NCI-H2081 (cell line): ENCODE measurements at places on chromosomes 3 and 15.

- no peak for DNase-seq
Measured at GRCh38 chr3:124650798-124651197, 79.5 kb upstream of the UMPS start.

DNA sequence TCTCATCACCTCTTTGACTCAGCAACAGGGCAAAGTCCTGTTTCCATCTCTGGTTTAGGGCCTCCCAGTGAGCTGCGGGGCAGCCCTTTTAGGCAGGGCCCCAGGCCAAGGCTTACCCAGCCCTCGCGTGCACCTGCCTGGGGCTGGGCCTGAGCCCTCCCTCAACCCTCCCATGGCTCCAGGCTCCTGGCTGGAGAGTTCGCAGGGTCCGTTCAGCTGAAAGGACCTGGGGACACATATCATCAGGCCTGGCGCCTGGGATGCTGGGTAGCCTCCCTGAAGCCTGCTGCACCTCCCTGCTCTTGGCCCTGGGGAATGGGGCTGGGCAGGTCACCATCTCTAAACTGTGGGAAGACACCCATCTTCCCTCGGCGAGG lies 29.7 kb downstream of the HDAC11 start:
- no peak for DNase-seq

GRCh38 chr3:77081240-77081661 lies 41.4 kb downstream of the ROBO2 start:
- peak; percentile 20 for DNase-seq

- DNase-seq, result no peak
Measured at GRCh38 chr3:44077267-44077666, 164.4 kb upstream of the TOPAZ1 start.

DNA sequence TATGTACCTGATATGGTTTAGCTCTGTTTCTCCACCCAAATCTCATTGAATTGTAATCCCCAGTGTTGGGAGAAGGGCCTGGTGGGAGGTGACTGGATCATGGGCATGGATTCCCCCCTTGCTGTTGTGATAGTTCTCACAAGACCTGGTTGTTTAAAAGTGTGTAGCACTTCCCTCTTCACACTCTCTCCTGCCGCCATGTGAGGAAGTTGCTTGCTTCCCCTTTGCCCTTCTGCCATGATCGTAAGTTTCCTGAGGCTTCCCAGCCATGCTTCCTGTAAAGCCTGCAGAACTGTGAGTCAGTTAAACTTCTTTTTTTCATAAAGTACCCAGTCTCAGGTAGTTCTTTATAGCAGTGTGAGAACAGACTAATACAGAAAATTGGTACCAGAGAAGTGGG lies 93.1 kb downstream of the C3orf70 start:
- no peak for DNase-seq

GRCh38 chr3:171129827-171130226 lies 103.3 kb upstream of the SLC2A2 start:
- DNase-seq, result no peak

DNA sequence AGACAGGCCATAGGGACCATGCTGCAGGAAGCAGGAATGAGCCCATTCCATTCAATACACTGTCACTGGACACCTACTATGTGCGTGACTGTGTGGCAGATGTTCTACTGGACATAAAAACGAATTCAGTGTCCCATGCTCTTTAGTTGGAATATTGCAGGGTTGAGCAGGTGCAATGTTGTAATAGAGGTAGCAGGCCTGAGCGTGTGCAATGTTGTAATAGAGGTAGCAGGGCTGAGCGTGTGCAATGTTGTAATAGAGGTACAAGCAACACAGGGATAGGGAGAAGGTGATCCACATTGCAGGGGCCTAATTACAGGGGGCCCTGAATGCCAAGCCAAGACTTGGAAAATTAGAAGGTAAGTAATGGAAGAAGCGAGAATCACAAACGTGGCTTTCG lies 261.4 kb upstream of the HES1 start:
- DNase-seq, result no peak

DNA sequence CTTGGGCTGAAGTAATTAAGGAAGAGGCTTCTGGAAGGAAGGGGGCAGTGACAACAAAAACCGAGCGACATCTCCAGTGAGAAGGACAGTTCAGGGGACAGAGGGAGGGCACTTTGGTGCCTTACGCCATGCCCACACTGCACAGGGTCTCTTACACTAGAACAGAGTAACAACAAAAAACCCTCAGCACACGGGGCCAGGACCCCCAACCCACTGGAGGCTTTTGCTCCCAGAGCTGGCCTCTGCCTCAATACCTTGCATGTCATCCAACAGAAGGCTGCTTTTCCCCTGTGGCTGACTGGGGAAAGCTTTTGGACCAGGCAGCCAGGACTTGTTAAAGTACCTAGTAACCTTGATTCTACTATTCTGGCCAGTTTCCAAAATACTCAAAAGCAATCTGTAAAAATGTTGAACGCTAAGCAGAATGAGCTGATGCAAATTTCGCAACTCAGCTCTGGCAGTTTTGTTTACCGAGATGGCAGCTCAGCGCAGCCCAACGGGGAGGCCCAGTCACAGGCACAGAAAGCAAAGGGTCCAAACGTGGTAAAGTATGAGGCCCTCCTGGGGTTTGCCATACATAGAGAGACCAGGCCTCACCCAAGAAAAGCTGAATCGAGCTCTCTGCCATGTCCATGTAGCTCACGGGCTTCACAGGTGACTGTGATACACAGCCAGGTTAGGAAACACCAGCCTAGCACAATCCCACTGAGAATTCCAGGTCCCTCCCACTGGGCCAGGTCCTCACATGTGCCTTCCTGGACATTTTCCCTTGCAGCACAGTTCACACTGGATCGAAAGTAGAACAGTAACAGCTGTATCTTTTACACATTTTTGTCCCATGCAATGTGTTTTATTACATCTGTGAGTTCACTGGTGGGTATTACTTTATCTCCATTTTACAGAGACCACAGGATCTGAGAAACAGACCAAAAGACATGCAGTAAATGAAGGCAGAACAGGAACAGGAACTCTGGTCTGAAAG lies 6.0 kb downstream of the CHCHD4 start:
- DNase-seq, result no peak

DNA sequence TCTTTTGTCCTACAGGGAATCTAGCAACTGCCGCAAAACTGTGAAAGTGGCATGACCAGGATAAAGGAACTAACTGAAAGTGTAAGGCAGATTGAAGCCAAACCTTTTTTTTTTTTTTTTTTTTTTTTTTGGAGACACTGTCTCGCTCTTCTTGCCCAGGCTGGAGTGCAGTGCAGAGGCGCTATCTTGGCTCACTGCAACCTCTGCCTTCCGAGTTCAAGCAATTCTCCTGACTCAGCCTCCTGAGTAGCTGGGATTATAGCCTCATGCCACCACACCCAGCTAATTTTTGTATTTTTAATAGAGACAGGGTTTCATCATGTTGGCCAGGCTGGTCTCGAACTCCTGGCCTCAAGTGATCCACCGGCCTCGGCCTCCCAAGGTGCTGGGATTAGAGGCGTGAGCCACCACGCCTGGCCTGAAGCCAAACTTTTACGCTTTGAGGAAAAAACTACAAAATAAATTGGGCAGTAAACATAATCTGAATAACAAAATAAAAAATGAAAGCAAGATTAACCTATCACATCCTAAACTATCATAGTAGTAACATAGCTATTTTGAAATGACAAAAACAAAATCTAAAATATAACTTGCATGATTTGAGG lies 9.7 kb downstream of the SLTM start:
- DNase-seq, result no peak

DNA sequence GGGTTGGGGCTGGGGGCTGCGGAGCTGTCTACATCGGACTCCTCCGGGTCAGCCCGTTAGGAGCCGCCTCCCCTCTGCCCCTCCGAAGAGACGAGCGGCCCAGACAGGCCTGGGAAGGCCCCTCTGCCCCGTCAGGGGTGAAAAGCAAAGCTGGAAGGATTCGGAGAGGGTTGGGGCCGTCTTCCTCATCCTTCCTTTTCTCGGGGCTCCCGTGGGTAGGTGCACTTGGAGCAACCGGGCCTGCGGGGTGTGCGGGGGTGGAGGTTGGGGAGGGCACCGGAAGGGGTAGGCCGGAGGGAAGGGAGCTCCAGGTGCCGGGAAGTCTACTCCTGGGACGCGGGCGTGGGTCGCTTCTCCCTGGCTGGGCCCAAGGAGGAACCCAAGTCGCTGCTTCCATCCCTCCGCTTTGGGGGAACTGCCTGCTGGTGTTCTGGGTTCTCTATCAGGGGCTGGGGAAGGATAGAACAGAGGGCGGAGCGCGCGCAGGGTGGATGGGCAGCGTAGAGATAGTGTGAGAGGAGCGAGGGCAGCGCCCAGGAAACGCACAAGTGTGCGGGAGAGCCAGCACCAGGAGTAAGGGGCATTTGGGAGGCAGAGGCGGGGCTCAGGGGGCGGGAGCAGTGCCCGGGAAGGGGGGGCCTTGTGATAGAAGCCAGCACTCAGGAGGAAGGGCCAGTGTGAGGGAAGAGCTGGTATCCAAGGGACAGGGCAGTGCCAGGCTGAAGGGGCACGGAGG lies 590 bp downstream of the POLR2H start:
- peak; percentile 80 for DNase-seq

DNA sequence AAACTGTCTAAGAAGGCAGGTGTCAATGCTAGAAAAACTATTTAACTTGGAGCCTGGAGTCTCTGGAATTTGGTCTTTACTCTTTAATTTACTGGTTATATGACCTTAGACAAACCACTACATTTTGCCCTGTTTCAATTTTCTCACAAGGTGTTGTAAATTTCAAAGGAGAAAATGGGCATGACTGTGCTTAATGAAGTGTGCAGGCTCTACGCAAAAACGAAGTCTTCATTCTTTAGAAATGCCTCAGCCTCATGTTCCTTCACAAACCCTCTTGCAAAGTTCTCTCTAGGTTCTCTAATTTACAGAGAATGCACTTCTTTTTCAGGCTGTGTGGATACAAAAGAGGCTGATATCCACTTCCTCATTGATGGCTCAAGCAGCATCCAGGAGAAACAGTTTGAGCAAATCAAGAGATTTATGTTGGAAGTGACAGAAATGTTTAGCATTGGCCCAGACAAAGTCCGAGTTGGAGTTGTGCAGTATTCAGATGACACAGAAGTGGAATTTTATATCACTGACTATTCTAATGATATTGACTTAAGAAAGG lies 39.1 kb downstream of the COL6A5 start:
- no peak for DNase-seq

- no peak for DNase-seq
Measured at GRCh38 chr15:56248311-56248992, 4.8 kb upstream of the RFX7 start.

- peak; percentile 54 for DNase-seq
Measured at GRCh38 chr3:114179575-114179974, 723 bp upstream of the DRD3 start.

DNA sequence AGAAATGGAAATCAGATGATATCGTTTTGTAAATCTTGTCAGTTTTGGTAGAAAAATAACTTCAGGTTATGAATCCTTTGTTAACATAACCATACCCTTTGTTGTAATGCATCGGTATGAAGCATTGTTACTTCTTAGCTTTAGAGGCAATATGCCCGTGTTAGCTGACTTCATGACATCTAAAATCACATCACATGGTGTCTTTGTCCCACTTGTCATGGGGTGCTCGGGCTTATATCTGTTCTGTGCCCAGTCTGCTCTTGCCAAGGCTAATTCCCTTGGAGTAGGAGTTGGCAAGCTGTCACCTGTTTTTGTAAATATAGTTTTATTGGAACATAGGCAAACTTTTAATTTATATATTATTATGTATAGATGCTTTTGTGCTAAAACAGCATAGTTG lies 39.6 kb downstream of the SLC25A26 start:
- no peak for DNase-seq

DNA sequence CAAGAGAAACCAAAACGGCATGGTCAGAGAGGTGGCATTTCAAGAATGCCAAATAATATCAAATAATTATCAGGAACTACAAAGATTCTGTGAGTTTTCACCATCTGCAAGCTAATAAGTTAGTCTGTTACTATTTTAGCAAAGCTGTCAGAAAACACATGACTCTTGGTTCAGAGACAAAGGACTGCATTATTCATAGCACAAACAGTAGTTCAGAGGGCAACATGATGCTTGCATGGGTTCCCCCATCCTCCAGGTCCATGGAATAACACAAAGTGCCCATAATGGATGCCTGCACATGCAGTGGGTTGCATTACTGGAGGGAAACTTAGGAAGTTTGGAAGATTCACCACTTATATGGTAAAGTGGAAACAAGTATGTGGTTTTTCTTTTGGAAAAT lies 228.8 kb upstream of the ALCAM start:
- DNase-seq, result no peak

- DNase-seq, result peak; percentile 51
Measured at GRCh38 chr15:29677871-29678461, 144.3 kb downstream of the TJP1 start.

DNA sequence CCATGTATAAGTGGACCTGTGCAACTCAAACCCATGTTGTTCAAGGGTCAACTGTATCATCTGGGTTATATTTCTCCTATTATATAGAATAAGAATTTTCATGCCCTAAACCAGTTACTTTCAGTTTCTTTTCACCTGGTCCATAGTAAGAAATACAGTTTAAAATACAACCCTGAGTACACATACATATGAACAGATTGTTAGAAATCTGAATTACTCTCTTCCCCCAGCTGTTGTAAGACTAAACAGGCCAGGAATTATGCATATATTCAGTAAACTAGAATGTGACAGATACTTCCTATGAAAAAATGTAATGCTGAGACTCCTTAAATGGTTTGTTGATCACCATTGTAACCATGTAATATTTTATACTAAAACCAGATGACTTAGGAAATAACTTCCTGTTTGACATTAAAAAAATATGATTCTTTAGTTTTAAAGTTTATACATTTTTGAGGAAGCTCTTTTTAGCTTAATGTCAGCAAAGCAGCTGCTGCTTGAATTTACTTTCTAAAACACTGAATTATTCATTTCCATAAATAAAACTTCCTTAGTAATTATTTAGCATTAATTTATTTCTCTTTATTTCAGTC lies 52.5 kb upstream of the ZCWPW2 start:
- DNase-seq, result no peak

- DNase-seq, result no peak
Measured at GRCh38 chr3:22704571-22705354, 498.4 kb upstream of the UBE2E2 start.

- DNase-seq, result no peak
Measured at GRCh38 chr15:40332113-40332781, 8.5 kb downstream of the CCDC9B start.

- DNase-seq, result no peak
Measured at GRCh38 chr15:51688863-51689262, 7.6 kb downstream of the SCG3 start.

GRCh38 chr3:143529018-143529478 lies 319.2 kb downstream of the SLC9A9 start:
- no peak for DNase-seq

GRCh38 chr3:128280481-128281052 lies 127.3 kb downstream of the EEFSEC start:
- peak; percentile 97 for DNase-seq

- no peak for DNase-seq
Measured at GRCh38 chr3:172270557-172271166, 177.6 kb downstream of the GHSR start.

- peak; percentile 24 for DNase-seq
Measured at GRCh38 chr3:69385723-69386555, at the start of gene FRMD4B. TSS of gene FRMD4B (minus strand) at chr3:69386088. CDS start at chr3:69385989, 99 bp downstream.
